ENCODE measurements at places on chromosomes 5 and 9.

DNA sequence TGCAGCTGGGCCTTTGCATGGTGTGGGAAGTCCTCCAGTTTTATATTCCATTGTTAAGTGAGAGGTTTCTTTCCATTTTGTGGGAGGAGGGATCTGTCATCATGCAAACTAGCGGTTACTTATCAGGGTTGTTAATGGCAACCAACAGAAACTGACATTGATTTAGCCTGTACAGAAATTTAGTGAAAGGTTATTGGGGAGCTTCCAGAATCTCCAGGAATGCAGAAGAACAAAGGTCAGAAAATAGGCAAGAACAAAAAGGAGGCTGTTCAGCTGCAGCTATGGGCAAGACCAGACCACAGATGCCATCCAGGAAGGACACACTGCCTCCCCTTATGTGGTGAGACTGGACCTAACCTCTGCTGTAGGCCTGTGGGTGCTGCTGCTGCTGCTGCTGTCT lies 395.8 kb downstream of the KDM4C start:
- DNase-seq = no peak

- no peak for DNase-seq
These were observed 164.0 kb downstream of the TTC39B start for GRCh38 chr9:15142878-15143534.

GRCh38 chr5:160048131-160048530 lies 39.2 kb downstream of the TTC1 start:
- DNase-seq = no peak

GRCh38 chr9:16314476-16314875 lies 556.0 kb downstream of the BNC2 start:
- DNase-seq = no peak

DNA sequence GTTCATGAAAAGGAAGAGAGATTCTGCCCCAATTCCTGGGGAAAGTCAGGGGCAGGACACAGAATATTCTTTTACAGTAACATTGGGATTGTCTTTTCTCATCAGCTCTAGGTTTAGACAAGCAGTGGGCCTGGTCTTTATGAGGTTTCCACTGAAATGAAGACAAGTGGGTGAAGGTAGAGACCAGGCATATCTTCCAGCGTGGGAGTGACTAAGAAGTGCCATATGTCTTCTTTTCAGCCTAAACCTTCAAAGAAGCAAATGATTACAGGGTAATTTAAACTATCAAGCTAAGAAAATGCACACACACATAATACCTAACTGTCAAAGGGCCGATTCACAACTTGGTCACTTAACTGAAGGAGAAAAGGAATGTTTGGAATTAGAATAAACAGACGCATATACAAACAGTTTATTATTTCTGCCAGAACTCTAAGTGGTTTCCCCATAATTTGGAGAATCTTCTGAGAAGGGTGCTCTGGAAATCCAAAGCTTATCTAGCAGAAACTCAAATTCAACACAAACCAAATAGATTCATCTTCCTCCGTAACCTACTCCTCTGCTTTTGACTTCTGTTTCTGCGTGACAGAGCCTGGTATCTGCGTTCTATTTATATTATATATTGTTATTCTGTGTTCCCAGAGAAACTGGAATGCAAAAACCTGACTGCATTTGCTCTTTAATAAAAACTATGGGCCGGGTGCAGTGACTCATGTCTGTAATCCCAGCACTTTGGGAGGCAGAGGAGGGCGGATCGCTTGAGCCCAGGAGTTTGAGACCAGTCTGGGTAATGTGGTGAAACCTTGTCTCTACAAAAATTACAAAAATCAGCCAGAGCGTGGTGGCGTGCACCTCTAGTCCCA lies 22.0 kb upstream of the TEK start:
- DNase-seq = no peak

GRCh38 chr9:78986446-78986845 lies 585.3 kb upstream of the TLE4 start:
- DNase-seq = no peak

- DNase-seq = no peak
These were observed 125.6 kb upstream of the SLCO6A1 start for GRCh38 chr5:102624405-102624804.

GRCh38 chr5:133475986-133476385 lies 136.4 kb downstream of the FSTL4 start:
- DNase-seq = no peak
